ENCODE measurements at places on chromosomes 11 and 22. TPM values are rescaled to one million over a fixed set of nuclear protein-coding genes. Genes with fewer than 3 reads are reported as not detected.

The SHISAL1 gene
- not detected for total RNA-seq

The SYT7 gene
- not detected for total RNA-seq

The DGCR6 gene
- 1.2 TPM for total RNA-seq

The PAMR1 gene
- not detected for total RNA-seq

The PANX2 gene
- total RNA-seq, result 0.10 TPM

- H3K4me1 ChIP-seq, result peaks cover 14% of the 10 kb centered on the region
- no peak for DNase-seq
- H3K4me3 ChIP-seq, result no peak overlapping the region
- peaks cover 5% of the 10 kb centered on the region for H3K27me3 ChIP-seq
Measured at GRCh38 chr11:10628508-10629236, 60.2 kb upstream of the LYVE1 start.

GRCh38 chr11:109806205-109806604 lies 287.0 kb upstream of the ZC3H12C start:
- H3K36me3 ChIP-seq, result no peaks in the 10 kb centered on the region
- no peak overlapping the region for H3K27ac ChIP-seq
- H3K4me3 ChIP-seq, result no peak overlapping the region

- DNase-seq, result no peak
- H3K27ac ChIP-seq, result no peak overlapping the region
- H3K27me3 ChIP-seq, result peaks cover 5% of the 10 kb centered on the region
- no peaks in the 10 kb centered on the region for H3K4me1 ChIP-seq
Measured at GRCh38 chr22:24969560-24970301, 17.2 kb downstream of the KIAA1671 start.

- H3K27ac ChIP-seq, result no peak overlapping the region
- H3K27me3 ChIP-seq, result peaks cover 19% of the 10 kb centered on the region
- no peak for DNase-seq
- no peaks in the 10 kb centered on the region for H3K4me1 ChIP-seq
Measured at GRCh38 chr11:79430280-79430679, 10.6 kb downstream of the TENM4 start.

DNA sequence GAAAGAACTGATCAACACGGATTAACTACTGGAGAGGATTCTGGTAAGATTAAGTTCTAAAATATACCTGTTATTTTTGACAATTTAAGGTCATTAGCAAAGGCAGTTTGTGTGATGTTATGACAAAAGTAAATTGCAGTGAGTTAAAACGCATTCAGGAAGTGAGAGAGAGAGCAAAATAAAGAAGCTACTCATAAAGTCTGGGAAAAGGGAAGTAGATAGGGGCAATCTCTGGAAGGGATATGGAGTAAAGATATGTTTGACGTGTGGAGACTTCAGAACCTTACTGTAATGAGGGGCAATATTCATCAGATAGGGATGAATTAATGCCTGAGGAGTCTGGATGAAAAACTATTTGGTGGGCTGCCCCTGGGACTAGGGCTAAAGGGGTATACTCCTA lies 16.8 kb downstream of the OR56B4 start:
- no peak overlapping the region for H3K27ac ChIP-seq
- no peak overlapping the region for H3K4me3 ChIP-seq
- no peak for DNase-seq
- peaks cover 1% of the 10 kb centered on the region for H3K27me3 ChIP-seq
- H3K36me3 ChIP-seq, result no peaks in the 10 kb centered on the region

- H3K36me3 ChIP-seq, result peaks cover 65% of the 10 kb centered on the region
- no peaks in the 10 kb centered on the region for H3K27me3 ChIP-seq
Measured at GRCh38 chr11:3357994-3358676, 20.8 kb downstream of the ZNF195 start.

DNA sequence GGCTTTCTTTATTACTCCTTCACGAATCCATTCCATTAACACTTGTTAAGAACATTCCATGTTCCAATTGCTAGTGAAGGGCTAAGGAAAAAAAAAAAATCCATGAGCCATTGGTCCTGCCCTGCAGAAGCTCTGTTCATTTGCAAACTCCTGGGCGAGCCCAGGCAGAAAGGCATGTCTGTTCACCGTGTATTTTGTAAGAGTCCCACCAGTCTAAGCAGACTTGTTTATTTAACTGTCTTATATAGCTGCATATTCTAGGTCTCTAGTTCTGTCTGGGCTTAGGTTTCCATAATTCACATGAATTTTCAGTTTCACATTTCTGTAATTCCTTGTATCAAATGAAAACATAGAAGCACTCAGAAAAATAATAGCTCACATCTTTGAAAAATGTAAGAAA lies 97.4 kb upstream of the POU2AF2 start:
- no peaks in the 10 kb centered on the region for H3K4me1 ChIP-seq
- H3K4me3 ChIP-seq, result no peak overlapping the region
- DNase-seq, result no peak
- H3K27ac ChIP-seq, result no peak overlapping the region

Data from activated CD4-positive, alpha-beta T cell treated with anti-CD3 and anti-CD28 coated beads, Interleukin-2, amount 10 ng/mL, durations not matched to agents 7 days and 5 days (primary cell).